ENCODE measurements at places on chromosomes 16 and 17. TPM values are rescaled to one million over a fixed set of nuclear protein-coding genes. Genes with fewer than 3 reads are reported as not detected.

Gene HOXB8
- total RNA-seq = not detected

Gene ABCA8
- not detected for total RNA-seq

Gene ZNF18
- 6.7 TPM for total RNA-seq

Gene MYH13
- total RNA-seq = not detected

Gene CNEP1R1
- total RNA-seq = 26.6 TPM

Gene PIPOX
- 5.0 TPM for total RNA-seq

Gene SMTNL2
- total RNA-seq = not detected

Gene OR4D1
- total RNA-seq = 0.25 TPM

Gene GSG1L
- not detected for total RNA-seq

Gene RSKR
- 108 TPM for total RNA-seq

Gene PDP2
- total RNA-seq = 28.0 TPM

Gene LCAT
- 44.7 TPM for total RNA-seq

Gene SDR42E2
- total RNA-seq = not detected

Gene CHST6
- not detected for total RNA-seq

Gene EFCAB5
- 2.5 TPM for total RNA-seq

Gene CCL23
- total RNA-seq = not detected

Gene HYDIN
- not detected for total RNA-seq

Gene CACNA1H
- total RNA-seq = 0.21 TPM

Gene IFI35
- 82.7 TPM for total RNA-seq

Gene ECI1
- total RNA-seq = 51.1 TPM

Gene TBX2
- total RNA-seq = 0.08 TPM

Gene LGALS9B
- total RNA-seq = not detected

Gene TM4SF5
- total RNA-seq = not detected

Gene KIF22
- total RNA-seq = 63.4 TPM

Gene P2RX5
- 2,596 TPM for total RNA-seq

Gene RMI2
- total RNA-seq = 15.2 TPM

Gene NPIPB13
- total RNA-seq = 50.6 TPM

Gene MT1F
- total RNA-seq = 11.1 TPM

Gene LYRM9
- total RNA-seq = 0.78 TPM

Gene KRT33B
- total RNA-seq = not detected

Gene EVPL
- 0.05 TPM for total RNA-seq

Gene TNFSF12
- 69.3 TPM for total RNA-seq

Gene TBC1D3C
- not detected for total RNA-seq

Gene PNMT
- total RNA-seq = not detected

Gene CBFA2T3
- 2.3 TPM for total RNA-seq

Gene SHISA6
- not detected for total RNA-seq

Gene GRAPL
- total RNA-seq = 9.6 TPM

Gene CLUH
- total RNA-seq = 65.7 TPM

Gene KCNH4
- 2.5 TPM for total RNA-seq

Gene SYCE1L
- total RNA-seq = 3.9 TPM

Gene ABCC12
- not detected for total RNA-seq

Gene CCL16
- total RNA-seq = not detected

Gene NDRG4
- total RNA-seq = 0.14 TPM

Gene EMP2
- total RNA-seq = not detected

Gene EMC8
- 39.9 TPM for total RNA-seq

Gene CIBAR2
- total RNA-seq = not detected

Gene TUBG2
- 3.9 TPM for total RNA-seq

Gene KRT24
- not detected for total RNA-seq

Gene ASGR2
- not detected for total RNA-seq

Gene CKLF
- total RNA-seq = 78.6 TPM

Gene CTRB1
- total RNA-seq = not detected

Gene GRIN2C
- total RNA-seq = not detected

Gene DNAJA3
- total RNA-seq = 55.0 TPM

Gene PDK2
- 11.8 TPM for total RNA-seq

Gene SGCA
- 0.42 TPM for total RNA-seq

Gene SP6
- 0.24 TPM for total RNA-seq

Gene ADAD2
- total RNA-seq = not detected

Gene CYB5B
- 230 TPM for total RNA-seq
